Activated CD8-positive, alpha-beta memory T cell treated with anti-CD3 and anti-CD28 coated beads, Interleukin-2, amount 50 U/mL, for 4 hours (primary cell): ENCODE measurements at places on chromosomes 3 and 15.

- DNase-seq: no peak
Measured at GRCh38 chr3:43884581-43884980, 193.8 kb downstream of the ABHD5 start.

DNA sequence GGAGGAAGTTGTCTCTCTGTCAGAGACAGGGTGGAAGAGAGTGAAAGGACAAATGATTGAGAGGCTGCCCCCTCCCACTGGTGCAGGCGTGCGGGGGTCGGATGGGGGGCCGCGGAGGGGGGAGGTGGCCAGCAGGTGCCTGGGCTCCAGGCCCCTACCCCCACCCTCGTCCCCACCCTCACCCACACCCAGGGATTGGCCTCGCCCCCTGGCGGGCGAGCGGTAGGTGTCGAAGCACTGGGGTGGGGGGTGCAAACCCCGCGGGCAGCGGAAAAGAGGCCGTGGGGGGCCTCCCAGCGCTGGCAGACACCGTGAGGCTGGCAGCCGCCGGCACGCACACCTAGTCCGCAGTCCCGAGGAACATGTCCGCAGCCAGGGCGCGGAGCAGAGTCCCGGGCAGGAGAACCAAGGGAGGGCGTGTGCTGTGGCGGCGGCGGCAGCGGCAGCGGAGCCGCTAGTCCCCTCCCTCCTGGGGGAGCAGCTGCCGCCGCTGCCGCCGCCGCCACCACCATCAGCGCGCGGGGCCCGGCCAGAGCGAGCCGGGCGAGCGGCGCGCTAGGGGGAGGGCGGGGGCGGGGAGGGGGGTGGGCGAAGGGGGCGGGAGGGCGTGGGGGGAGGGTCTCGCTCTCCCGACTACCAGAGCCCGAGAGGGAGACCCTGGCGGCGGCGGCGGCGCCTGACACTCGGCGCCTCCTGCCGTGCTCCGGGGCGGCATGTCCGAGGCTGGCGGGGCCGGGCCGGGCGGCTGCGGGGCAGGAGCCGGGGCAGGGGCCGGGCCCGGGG, at the start of gene KAT2B:
Gene KAT2B, plus strand, starts transcription at position 682 of the 783 bp plus-strand sequence. Its CDS starts 32 bp downstream, at position 714.
- peak; percentile 83 for DNase-seq

GRCh38 chr3:189748046-189748445, 116.9 kb downstream of the TP63 start:
- no peak for DNase-seq

GRCh38 chr15:34625007-34625406, 41.6 kb upstream of the GOLGA8B start:
- no peak for DNase-seq

DNA sequence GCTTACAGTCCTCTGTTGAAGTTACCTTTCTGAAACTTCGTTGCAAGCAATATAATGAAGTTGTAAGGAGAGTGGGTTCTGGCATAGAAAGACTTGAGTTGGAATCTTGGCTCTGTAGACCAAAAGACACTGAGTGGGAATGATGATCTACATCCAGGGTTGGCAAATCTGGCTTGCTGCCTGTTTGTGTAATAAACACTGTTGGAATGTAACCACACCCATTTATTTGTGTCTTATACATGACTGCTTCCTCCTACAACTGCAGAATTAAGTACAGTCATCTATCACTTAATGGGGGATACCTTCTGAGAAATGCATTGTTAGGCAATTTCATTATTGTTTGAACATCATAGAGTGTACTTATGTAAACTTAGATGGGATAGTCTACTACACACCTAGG, 178.4 kb upstream of the SUCLG2 start:
- no peak for DNase-seq

- no peak for DNase-seq
Measured at GRCh38 chr15:73683777-73684580, at the start of gene CD276. CD276 (plus strand) TSS chr15:73684383; CDS start chr15:73699640, 15,257 bp downstream.
